Activated CD4-positive, alpha-beta T cell treated with anti-CD3 and anti-CD28 coated beads for 36 hours (primary cell): ENCODE measurements at places on chromosomes 12 and 14. TPM values are rescaled to one million over a fixed set of nuclear protein-coding genes. Genes with fewer than 3 reads are reported as not detected.

- no peaks in the 10 kb centered on the region for H3K4me1 ChIP-seq
- H3K27me3 ChIP-seq, result peaks cover 22% of the 10 kb centered on the region
- no peak overlapping the region for H3K4me3 ChIP-seq
- H3K36me3 ChIP-seq, result no peaks in the 10 kb centered on the region
- DNase-seq, result no peak
Measured at GRCh38 chr12:117844114-117844830, 124.5 kb downstream of the KSR2 start.

DNA sequence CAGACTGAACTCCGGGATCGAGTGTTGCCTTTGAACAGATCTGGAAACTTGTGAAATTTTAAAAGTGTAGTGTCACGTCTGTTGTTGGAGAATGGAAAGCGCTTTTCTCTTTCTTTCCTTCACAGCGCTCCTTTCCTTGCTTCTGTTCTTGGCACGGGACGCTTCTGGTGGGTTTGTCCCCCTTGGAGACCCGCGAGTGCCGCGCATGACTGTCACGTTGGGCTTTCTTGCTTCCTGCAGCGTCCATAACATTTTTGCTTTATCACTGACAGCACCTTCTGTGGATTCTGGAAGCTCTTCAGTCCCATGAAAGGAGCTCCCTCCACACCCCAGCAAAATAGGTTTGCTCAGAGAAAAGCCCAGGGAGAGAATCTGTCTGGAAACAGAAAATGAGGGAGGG, 193.0 kb upstream of the TMEM132C start:
- no peak overlapping the region for H3K27ac ChIP-seq
- no peaks in the 10 kb centered on the region for H3K36me3 ChIP-seq
- no peak for DNase-seq
- H3K4me1 ChIP-seq, result no peaks in the 10 kb centered on the region
- H3K4me3 ChIP-seq, result no peak overlapping the region

- no peaks in the 10 kb centered on the region for H3K36me3 ChIP-seq
- no peak for DNase-seq
- no peak overlapping the region for H3K27ac ChIP-seq
- H3K27me3 ChIP-seq, result no peaks in the 10 kb centered on the region
- H3K4me1 ChIP-seq, result no peaks in the 10 kb centered on the region
- no peak overlapping the region for H3K4me3 ChIP-seq
Measured at GRCh38 chr12:49868952-49869815, 26.3 kb upstream of the BCDIN3D start.

Gene BCL7A
- total RNA-seq, result 6.6 TPM

DNA sequence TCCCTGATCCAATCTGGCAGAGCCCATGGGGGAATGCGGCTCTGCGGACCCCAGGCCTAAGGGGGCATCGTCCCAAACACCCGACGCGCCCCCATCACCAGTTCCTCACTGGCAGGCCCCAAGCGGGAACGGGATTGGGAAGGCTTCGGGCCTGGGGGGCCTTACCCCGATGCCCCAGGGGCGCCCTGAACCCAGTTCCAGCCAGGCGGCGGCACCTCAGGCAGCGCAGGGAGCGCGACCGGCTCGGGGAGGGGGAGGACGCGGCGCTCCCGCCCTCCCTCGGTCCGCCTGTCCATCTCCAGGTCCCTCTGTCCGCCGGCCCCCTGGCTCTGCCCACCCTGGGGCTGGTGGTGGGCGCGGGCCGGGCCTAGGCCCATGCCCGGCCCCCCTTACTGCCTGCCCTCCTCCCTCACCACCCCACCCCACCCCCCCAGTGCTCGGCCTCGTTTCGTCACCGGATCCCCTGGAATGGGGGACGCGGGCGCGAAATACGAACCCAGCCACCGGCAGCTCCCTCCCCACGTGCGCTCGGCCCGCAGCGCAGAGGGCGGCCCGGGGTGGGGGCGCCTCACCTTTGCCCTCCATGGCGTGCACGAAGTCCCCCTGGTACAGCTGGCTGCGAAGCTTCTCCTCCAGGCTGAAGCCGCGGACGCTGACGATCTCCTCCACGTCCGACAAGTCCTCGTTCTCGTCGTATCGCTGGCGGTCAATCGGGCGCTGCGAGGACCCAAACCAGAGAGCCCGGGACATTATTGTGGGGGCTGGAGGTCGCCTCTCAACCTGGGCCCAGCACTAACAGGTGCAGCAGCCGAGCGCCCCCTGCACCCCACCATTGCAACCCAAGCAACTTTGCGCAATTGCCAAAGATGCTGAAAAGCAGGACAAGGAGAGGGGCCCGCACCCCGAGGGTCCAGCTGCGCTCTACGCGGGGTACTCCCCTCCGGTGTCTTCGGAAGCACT, 2.3 kb downstream of the KDM2B start:
- peaks cover 24% of the 10 kb centered on the region for H3K4me1 ChIP-seq
- peak; percentile 38 for DNase-seq
- H3K27ac ChIP-seq, result peak overlapping the region; percentile 69
- peak overlapping the region; percentile 83 for H3K4me3 ChIP-seq
- H3K36me3 ChIP-seq, result peaks cover 8% of the 10 kb centered on the region

- peaks cover 10% of the 10 kb centered on the region for H3K27me3 ChIP-seq
- peak overlapping the region; percentile 83 for H3K4me3 ChIP-seq
- H3K4me1 ChIP-seq, result peaks cover 34% of the 10 kb centered on the region
- peak; percentile 31 for DNase-seq
- H3K36me3 ChIP-seq, result peaks cover 57% of the 10 kb centered on the region
Measured at GRCh38 chr12:57765698-57766463, 997 bp downstream of the CYP27B1 start.

Gene CEBPE
- 0.34 TPM for total RNA-seq

GRCh38 chr12:15049461-15050153, 76.8 kb downstream of the PDE6H start:
- H3K27ac ChIP-seq, result no peak overlapping the region
- no peaks in the 10 kb centered on the region for H3K27me3 ChIP-seq
- no peak for DNase-seq
- no peak overlapping the region for H3K4me3 ChIP-seq

Gene RIMKLB
- total RNA-seq, result 5.2 TPM

- DNase-seq, result no peak
- no peaks in the 10 kb centered on the region for H3K36me3 ChIP-seq
- H3K27ac ChIP-seq, result peak overlapping the region; percentile 4
- no peaks in the 10 kb centered on the region for H3K27me3 ChIP-seq
- peaks cover 10% of the 10 kb centered on the region for H3K4me1 ChIP-seq
- H3K4me3 ChIP-seq, result no peak overlapping the region
Measured at GRCh38 chr14:98606041-98606640, 665.9 kb downstream of the BCL11B start.

DNA sequence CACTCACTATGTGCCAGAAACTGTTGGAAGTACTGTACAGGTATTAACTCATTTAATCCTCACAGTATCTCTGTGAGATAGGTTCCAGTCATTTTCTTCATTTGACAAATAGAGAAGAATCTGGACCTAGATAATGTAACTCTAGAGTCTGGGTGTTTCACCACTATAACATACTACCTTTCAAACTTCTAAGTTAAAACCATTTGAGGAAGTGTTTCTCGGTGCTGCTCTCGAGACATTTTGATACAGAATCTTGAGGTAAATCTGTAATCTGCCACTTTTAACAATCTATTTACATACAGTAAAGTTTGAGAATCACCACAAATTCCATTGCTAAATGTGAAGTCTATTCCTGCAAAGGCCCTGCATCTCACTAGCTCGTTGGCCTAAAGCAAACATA, 8.8 kb downstream of the OLR1 start:
- H3K27me3 ChIP-seq, result no peaks in the 10 kb centered on the region
- H3K36me3 ChIP-seq, result no peaks in the 10 kb centered on the region
- H3K4me1 ChIP-seq, result no peaks in the 10 kb centered on the region

DNA sequence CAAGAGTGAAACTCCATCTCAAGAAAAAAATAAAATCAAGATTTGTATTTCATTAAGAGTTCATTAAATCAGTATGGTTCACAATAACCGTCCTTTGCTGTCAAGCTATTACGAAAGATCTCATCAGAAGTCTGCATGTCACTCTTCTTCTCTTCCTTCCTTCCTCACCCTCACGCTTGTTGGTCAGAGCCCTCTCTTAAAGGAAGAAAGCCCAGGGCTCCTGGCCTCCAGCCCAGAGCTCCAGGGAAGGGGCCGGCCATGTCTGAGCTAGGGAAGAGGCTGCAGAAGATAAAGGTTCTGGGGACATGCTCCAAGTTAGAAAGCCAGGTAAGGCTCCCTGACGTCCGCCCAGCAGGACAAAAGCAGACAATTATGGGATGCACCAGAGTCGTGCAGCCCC, 43.1 kb upstream of the DLK1 start:
- H3K4me3 ChIP-seq, result no peak overlapping the region
- H3K4me1 ChIP-seq, result no peaks in the 10 kb centered on the region
- no peaks in the 10 kb centered on the region for H3K36me3 ChIP-seq
- no peak overlapping the region for H3K27ac ChIP-seq
- no peak for DNase-seq

- no peak overlapping the region for H3K27ac ChIP-seq
- H3K27me3 ChIP-seq, result peaks cover 13% of the 10 kb centered on the region
- H3K4me1 ChIP-seq, result peaks cover 6% of the 10 kb centered on the region
- H3K36me3 ChIP-seq, result no peaks in the 10 kb centered on the region
- DNase-seq, result peak; percentile 78
Measured at GRCh38 chr12:54603173-54603814, 14.8 kb upstream of the PPP1R1A start.

Gene NPFF
- total RNA-seq, result not detected

DNA sequence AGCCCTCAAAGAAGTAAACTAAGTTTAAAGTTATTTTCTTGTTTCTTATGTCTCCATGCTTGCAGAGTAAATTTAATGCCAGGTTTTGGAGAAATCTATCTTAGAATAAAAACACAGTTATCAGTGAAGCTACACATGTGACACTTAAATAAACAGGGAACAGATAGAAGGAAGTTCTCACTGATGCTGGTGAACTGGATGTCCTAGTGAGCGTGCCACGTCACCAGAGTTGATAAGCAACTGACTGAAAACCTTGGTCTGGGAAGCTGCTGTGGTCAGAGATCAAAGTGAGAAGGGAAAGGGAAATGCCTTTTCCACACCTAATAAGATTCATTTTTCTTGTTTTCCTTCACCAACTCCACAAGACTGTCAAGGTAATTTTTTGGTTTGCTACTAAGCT, 74.8 kb upstream of the PCED1B start:
- H3K27me3 ChIP-seq, result peaks cover 30% of the 10 kb centered on the region
- no peak overlapping the region for H3K27ac ChIP-seq
- H3K36me3 ChIP-seq, result no peaks in the 10 kb centered on the region
- no peak for DNase-seq
- peaks cover 5% of the 10 kb centered on the region for H3K4me1 ChIP-seq

Gene OR2AP1
- total RNA-seq, result not detected

DNA sequence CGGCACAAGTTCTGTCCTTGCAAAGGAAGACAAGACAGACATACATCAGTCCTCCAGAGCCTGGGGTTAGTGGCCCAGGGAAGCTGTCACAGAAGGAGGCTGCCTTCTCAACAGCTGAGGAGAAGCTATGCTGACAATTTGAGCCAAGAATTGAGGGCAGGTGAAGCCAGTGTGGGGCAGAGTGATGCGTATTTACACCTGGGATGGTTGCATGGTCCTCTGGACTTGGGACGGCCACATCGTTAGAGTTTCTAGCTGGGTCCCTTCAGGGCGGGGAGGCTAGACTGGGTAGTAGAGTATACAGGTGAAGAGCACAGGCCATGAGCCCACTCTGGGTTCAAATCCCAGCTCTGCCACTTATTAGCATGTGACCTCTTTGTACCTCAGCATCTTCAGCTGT, 16.5 kb downstream of the KRT85 start:
- H3K36me3 ChIP-seq, result no peaks in the 10 kb centered on the region
- no peak for DNase-seq
- peaks cover 17% of the 10 kb centered on the region for H3K4me1 ChIP-seq
- no peak overlapping the region for H3K4me3 ChIP-seq

- H3K36me3 ChIP-seq, result no peaks in the 10 kb centered on the region
- no peaks in the 10 kb centered on the region for H3K4me1 ChIP-seq
- no peak for DNase-seq
Measured at GRCh38 chr12:109687250-109687649, 26.4 kb upstream of the FAM222A start.

DNA sequence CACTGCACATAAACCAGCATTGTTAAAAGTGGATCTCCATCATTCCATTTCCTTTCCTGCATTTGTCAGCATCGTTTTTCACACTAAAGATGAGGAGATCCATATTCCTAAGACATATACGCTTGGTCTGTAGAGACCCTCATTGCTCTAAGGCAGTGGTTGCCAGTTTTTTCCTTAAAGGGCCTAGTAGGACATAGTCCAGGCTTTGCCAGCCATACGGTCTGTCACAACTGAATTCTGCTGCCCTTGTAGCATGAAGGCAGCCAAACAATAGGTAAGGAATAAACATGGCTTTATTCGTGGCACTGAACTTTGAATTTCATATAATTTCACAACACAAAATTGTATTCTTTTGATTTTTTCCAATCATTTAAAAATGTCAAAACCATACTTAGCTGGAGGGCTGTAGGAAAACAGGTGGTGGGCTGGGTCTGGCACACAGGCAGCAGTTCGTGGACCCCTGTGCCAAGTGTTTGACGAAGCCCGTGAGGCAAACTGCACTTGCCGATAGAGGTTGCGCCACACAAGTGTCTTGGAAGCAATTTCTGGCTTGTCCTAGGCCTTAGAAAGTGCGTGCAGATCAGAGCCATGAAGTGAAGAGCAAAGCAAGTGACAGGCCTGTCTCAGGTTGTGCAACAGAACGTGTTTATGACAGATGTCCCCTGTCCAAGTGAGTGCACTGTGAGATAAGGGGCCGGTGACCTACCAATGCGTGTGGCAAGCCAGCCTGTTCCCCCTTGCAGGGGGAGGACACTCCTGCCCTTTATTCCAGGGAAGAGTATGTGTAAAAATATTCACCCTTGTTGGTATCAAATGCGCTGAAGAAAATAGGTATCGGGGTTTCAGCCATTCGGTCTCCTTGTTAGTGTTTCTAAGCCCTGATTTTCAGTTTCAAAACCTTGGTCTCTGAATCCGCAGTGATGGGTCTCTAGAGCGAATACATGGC, 916 bp upstream of the CHPT1 start:
- peak; percentile 14 for DNase-seq
- peak overlapping the region; percentile 43 for H3K27ac ChIP-seq
- H3K27me3 ChIP-seq, result no peaks in the 10 kb centered on the region
- H3K4me1 ChIP-seq, result peaks cover 29% of the 10 kb centered on the region
- H3K4me3 ChIP-seq, result peak overlapping the region; percentile 81

- no peak overlapping the region for H3K27ac ChIP-seq
- H3K27me3 ChIP-seq, result peaks cover 3% of the 10 kb centered on the region
- no peak overlapping the region for H3K4me3 ChIP-seq
- no peaks in the 10 kb centered on the region for H3K36me3 ChIP-seq
- no peak for DNase-seq
- no peaks in the 10 kb centered on the region for H3K4me1 ChIP-seq
Measured at GRCh38 chr12:127360580-127360979, 906.4 kb upstream of the TMEM132C start.
